Pulmonary artery endothelial cell (primary cell): ENCODE measurements at places on chromosomes 11 and 22. TPM values are rescaled to one million over a fixed set of nuclear protein-coding genes. Genes with fewer than 3 reads are reported as not detected.

Gene CSTF3
- 34.2 and 39.3 TPM in 2 replicates for total RNA-seq

Gene VPS51
- 174 and 190 TPM in 2 replicates for total RNA-seq

Gene CKAP5
- 78.5 and 114 TPM in 2 replicates for total RNA-seq

Gene MPPED1
- not detected in 2 replicates for total RNA-seq

Gene IGSF22
- not detected in 2 replicates for total RNA-seq

Gene NCAM1
- total RNA-seq = 0.07 and 0.32 TPM in 2 replicates

Gene SMC1B
- under 0.01 and 0.04 TPM in 2 replicates for total RNA-seq

Gene LINC01488
- total RNA-seq = not detected in 2 replicates

Gene GRM5
- under 0.01 and 0.04 TPM in 2 replicates for total RNA-seq

Gene APOA4
- total RNA-seq = not detected in 2 replicates

Gene MRGPRX3
- total RNA-seq = not detected in 2 replicates

Gene NAV2
- total RNA-seq = 9.5 and 15.2 TPM in 2 replicates

Gene ANO3
- 0.04 TPM in 1 of 2 replicates, not detected in the other for total RNA-seq
